ENCODE measurements at places on chromosomes 5 and 9.

GRCh38 chr5:10583663-10584572 lies 20.0 kb downstream of the ANKRD33B start:
- no peak for DNase-seq

DNA sequence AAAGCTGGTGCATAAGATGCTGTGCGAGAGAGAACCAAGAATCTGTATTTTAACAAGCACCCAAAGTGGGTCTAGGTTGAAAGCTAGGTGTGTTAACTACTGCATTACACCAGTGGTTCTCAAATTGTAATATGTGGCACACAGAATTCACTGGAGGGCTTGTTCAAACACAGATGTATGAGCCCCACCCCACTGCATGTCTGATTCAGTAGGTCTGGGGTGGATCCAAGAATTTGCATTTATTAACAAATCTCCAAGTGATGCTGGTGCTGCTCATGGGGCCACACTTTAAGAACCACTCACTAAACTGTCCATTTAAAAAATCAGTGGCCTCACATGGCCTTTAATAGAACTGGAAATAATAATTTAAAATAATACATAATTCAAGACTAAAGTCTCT lies 40.4 kb downstream of the LPAR1 start:
- DNase-seq = no peak

DNA sequence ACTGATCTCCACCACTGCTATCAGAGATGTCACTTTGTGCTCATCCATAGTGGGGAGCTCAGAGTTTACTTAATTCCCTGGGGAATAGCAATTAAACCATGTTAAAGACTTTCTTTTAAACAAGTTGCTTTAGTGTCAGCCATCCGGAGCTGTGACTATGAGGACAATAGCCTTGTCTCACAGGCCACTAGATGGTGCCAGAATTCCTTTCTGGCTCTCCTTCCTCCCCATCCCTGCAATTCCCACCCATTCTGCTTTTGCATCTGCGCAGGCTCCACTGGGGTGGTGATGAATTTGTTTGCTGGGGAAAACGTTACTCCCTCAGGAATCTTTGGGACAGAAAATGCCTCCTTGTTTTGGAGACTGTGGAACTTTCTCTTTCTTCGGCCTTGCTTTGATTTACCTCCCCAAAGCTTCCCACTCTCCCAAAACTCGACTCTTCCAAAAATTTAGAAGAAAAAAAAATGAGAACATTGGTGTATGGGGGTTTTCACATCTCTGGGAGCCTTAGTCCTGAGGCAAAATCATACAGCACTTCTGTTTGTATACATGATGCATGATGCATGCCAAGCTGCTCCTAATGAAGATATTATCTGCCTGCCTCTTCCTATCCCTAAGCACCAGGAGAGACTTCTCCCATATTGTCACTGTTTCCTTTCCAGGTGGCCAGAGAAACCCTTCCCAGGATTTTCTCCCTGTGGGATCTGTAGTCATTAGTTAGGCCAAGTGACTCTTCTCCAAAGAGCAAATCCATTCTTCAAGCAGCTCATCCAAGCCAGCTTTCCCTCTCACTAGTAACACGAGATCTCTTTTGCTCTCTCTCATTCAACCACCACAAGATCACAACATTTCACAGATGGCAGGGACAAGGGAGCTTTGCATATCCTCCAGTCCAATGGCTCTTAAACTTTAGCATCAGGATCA lies 466.1 kb downstream of the TLR4 start:
- DNase-seq = peak; percentile 49

- no peak for DNase-seq
These were observed 372 bp downstream of the EDF1 start for GRCh38 chr9:136865768-136866103.

GRCh38 chr5:39473156-39473775 lies 48.5 kb upstream of the DAB2 start:
- DNase-seq = peak; percentile 80

- no peak for DNase-seq
These were observed 44.1 kb downstream of the APTX start for GRCh38 chr9:32957358-32957757.

GRCh38 chr5:44900273-44900954 lies 91.7 kb downstream of the MRPS30 start:
- no peak for DNase-seq

DNA sequence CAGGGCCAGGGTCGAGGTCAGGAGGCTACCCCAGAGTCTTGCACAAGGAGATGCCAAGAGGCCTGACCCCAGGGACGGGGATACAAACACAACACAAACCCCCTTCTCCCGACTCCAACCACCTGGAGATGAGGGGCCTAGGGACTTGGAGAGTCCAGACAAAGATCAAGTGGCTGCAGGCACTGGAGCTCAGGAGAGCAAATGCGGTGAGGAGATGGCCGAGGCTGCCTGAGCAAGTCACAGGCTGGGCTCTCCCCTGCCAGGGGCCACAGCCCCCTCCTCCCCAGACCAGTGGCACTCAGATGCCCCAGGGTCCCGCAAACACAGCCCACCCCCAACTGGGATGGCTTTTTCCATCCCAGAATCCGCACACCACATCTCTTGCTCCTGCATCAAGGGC lies 15.8 kb downstream of the SH3GLB2 start:
- no peak for DNase-seq

DNA sequence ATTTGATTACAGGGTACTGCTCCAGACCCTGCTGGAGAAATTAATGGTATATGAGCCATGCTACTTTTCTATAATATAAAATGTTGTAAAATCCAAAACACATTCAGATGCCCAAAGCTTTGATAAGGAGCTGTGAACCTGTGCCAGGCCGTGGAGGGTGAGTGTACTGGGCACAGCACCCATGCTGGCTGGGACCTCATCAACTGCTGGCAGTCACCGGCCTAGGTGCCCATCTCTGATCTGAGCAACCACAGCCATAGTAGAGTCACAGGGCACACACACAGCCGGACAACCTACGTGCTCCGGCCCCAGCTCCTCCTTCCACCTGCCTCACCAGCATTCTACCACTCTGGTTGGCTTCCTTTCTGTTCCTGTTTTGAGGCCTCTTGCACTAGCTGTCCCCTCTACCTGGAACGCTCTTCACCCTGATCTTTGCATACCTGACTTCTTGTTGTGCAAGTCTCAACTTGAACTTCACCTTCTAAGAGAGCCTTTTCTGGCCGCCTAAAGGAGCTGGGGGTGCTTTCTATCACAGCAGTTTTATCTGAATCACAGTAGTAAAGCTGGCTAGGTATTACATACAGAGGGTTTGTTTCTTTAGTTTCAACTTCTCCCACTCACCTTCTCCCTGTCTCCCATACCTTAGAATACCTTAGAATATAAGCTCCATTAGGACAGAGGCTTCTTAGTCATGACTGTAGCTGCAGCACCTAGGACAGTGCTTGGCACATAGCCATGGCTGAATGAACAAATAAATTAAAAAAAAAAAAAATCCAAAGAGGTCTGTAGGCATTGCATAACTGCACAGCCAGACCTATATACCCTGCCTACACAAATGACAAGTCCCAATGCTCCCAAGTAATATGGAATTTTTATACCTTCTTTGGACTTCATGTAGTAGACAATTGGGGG lies 51.7 kb downstream of the MED27 start:
- DNase-seq = no peak

DNA sequence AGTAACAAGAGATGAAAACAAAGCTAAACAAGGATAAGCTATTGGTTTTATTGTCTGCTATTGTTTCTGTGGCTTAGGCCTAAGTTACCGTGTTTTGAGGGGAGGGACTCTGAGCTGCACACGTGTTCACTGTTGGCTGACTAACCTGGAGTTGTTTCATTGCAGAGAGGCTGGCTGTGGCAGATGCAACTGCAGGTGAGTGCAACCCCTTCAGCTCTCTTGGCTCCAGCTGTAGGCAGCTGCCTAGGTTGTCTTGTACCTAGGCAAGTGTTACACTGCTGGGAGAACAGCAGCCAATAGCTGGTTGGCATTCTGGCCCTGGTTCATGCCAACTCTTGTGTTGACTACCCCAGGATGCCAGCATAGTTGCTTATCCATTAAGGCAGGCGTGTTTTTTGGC lies 17.6 kb upstream of the MATR3 start:
- DNase-seq = no peak

GRCh38 chr5:134111741-134112647 lies 2.5 kb upstream of the TCF7 start:
- peak; percentile 29 for DNase-seq

DNA sequence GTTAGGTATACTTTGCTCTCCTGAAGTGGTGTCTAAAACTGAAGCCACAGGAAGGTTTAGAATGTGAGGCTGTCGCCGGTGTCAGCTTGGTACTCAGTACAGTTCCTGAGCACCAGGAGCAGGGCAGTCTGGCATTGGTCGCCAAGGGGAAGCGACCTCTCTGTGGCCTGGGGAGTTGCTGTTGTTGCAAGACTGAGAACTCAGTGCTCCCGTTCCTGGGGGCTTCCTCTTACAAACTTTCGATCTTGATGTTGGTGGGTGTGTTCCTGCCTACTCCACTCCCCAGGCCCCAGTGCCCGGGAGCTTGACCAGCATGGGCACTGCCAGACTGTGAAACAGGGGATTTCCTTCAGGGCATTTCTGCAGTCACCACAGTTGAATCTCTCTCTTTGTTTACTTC lies 52.4 kb upstream of the PPARGC1B start:
- no peak for DNase-seq

- no peak for DNase-seq
These were observed 7.1 kb upstream of the CFAP90 start for GRCh38 chr5:7857926-7858632.

- DNase-seq = no peak
These were observed 390.6 kb upstream of the C9orf72 start for GRCh38 chr9:27963836-27964235.

GRCh38 chr9:85192750-85193149 lies 523.2 kb downstream of the NTRK2 start:
- DNase-seq = no peak

DNA sequence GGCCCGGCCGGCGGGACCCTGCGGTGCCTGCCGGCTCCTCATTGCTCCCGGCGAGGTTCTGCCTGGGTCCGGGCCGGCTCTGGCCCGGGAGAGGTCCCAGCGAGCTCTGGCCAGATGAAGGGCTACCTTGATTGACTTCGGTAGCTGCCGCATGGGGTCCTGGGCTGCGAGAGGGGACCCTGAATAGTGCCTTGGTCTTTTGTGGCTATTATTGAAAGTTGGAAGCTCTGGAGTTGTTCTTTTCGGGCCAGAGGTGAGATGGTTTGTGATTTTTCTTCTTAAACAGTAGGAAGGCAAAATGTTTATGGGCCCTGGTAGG lies 635 bp downstream of the NAA35 start:
- peak; percentile 9 for DNase-seq

GRCh38 chr5:78810098-78810920 lies 161.7 kb upstream of the LHFPL2 start:
- DNase-seq = no peak

GRCh38 chr5:60514152-60514551 lies 185.8 kb downstream of the DEPDC1B start:
- no peak for DNase-seq

- peak; percentile 27 for DNase-seq
These were observed 69.4 kb upstream of the LHFPL2 start for GRCh38 chr5:78717674-78718584.

DNA sequence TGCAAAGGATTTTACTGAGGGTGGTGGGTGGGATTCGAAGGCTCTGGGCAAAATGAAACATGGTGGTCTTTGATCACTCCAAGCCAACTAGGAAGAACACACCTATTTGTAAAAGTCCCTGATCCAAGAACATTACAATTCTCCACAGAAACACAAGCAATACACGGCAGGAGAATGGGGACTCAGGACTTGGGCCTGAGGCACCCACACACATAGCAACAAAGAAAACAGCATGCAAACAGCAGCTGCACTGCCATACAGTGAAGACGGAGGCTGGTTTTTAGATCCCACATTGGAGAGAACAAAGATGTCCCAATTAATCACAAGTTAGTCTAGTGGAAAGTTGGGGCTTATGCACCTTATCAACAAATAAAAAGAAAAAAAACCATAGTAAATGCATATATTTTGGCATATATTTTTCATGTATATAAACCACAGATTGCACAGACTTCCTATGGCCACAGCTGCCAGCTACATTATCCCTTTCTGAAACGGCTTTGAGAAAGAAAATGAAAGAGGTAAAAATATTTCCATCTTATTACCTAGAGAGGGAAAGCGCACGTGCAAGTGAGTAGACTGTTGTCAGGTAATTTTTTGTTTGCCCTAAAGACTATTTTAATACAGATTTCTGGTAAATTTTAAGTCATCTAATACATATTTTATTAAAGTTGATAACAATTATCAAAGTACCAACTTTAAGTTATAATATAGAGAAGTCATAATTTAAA lies 410.9 kb downstream of the BNC2 start:
- DNase-seq = no peak

GRCh38 chr5:3225201-3225960 lies 370.3 kb upstream of the IRX1 start:
- DNase-seq = no peak

- DNase-seq = no peak
These were observed 106.6 kb downstream of the FBXW11 start for GRCh38 chr5:171899792-171900191.

- peak; percentile 48 for DNase-seq
These were observed 158.7 kb upstream of the KLF4 start for GRCh38 chr9:107648153-107648715.

- no peak for DNase-seq
These were observed 242.1 kb downstream of the PAPPA start for GRCh38 chr9:116395699-116396037.

- DNase-seq = no peak
These were observed 184.8 kb downstream of the TMEM38B start for GRCh38 chr9:105879181-105879580.

DNA sequence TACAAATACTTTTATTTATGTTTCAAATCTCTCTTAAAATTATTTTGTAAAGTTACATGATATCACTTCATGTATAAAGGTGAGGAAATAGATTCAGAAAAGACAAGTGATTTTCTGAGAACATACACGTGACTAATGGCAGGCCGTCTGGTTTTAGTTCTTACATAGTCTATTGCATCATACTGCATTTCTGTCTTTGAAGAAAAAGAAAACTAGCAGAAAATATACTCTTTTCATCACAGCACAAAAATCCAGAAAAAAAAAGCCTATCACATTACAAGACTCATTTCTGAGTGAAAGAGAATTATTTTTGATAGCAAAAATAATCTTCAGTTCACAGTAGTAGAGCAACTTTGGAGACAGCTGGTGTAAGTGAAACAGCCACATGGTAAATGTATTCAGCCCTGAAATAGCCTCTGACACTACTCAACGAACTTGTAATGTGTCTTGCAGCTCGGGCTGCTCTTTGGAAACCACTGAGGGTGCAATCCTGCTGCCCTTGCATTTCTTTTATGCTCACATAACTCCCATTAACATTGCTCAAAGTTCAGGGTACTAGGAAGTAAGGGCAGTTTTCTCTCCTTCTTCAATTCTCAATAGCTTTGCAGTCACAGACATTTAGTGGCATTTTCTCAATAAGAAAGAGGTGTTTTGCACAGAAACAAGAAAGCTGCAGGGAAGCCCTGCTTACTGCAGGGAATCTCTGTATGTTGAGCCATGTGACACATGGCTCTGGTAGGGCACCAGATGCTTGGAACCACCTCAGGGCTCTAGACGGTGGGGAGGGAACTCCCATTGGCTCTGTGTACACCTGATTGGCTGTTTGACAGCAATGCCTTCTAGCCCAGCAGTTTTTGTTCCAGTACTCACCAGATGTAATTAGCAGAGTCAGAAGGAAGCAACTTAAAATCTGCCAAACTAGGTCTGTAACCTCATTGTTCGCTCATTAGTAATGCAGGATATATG lies 845.3 kb upstream of the PTPRD start:
- DNase-seq = no peak

Data from astrocyte of the spinal cord (primary cell).